Posterior vena cava (tissue), 2 donors: ENCODE measurements at places on chromosomes 11 and 22.

DNA sequence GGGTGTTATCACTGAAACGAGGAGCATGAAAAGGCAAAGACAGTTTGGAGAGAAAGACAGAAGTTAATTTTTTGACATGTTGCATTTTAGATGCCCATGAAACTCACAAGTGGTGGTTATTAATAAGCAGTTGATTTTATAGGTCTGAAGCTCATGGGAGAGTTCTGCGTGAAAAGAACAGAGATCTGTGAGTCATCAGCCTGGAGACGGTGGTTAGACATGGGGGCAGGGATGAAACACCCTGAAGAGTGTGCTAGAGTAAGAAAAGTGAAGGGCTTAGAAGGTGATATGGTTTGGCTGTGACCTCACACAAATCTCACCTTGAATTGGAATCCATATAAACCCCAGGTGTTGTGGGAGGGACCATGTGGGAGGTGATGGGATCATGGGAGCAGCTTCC, 289.1 kb upstream of the ISX start:
- DNase-seq: no peak

DNA sequence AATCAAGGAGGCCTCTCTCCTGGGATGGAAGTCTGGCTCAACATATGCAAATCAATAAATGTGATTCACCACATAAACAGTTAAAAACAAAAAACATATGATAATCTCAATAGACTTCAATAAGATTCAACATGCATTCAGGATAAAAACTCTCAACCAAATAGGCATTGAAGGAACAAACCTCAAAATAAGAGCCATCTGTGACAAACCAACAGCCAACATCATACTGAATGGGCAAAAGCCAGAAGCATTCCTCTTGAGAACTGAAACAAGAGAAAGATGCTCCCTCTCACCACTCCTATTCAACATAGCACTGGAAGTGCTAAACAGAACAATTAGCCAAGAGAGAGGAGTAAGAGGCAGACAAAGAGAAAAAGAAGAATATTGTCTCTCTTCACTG, 54.0 kb upstream of the SEZ6L start:
- DNase-seq: no peak

GRCh38 chr22:31227186-31227585, 15.1 kb downstream of the LIMK2 start:
- no peak for DNase-seq

- no peak for DNase-seq
These were observed 12.1 kb upstream of the EIF3D start for GRCh38 chr22:36540867-36541642.

DNA sequence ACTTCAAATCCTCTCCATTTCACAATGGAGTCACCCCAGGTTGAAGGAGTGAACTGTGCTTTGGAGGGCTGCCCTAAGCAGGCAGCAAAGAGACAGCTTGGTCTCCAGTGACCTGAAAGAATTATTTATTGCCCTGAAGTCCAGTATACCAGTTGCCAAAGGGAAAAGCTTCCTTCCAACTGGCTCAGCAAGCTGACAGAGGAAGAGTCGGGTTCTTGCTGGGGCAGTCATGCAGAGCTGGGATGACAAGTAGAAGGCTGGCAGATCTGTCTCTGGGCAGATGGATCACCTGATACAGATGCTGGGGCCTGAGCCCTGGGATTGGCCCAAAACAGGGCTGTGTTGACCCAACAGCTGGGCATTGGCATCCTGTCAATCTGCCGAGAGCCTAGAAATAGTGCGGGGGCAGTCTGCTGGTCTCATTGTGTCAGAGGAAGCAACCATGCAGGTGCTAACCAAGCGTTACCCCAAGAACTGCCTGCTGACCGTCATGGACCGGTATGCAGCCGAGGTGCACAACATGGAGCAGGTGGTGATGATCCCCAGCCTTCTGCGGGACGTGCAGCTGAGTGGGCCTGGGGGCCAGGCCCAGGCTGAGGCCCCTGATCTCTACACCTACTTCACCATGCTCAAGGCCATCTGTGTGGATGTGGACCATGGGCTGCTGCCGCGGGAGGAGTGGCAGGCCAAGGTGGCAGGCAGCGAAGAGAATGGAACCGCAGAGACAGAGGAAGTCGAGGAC, at the start of gene THRSP:
Gene THRSP (plus strand): TSS at position 422 of the 742 bp plus-strand sequence. CDS start 21 bp downstream, at position 443.
- no peak for DNase-seq
